ENCODE measurements at places on chromosomes 2 and 18. TPM values are rescaled to one million over a fixed set of nuclear protein-coding genes. Genes with fewer than 3 reads are reported as not detected.

DNA sequence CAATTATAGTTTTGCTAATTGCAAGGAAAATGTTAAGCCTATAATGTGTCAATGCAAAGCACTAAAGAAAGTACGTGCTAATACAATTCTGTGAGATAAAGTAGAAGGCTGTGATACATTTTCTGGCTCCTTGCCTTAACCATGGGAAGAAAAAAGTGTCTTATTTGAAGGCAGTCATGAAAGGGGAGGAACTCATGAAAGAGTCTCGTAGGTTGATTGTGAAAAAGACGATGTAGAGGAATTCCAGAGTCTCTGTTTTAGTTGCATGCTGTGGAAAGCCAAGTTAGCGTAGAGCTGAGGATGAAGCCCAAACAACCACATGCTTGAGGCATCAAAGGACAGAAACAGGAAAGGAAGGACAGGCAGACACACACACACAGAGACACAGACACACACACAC, 214.1 kb downstream of the MEIS1 start:
- DNase-seq: no peak

Gene C2orf15
- 7.8 TPM for total RNA-seq

GRCh38 chr2:241858206-241859016, at the start of gene PDCD1:
PDCD1 (minus strand) TSS chr2:241858894; CDS start chr2:241858838, 56 bp downstream.
- no peak for DNase-seq

DNA sequence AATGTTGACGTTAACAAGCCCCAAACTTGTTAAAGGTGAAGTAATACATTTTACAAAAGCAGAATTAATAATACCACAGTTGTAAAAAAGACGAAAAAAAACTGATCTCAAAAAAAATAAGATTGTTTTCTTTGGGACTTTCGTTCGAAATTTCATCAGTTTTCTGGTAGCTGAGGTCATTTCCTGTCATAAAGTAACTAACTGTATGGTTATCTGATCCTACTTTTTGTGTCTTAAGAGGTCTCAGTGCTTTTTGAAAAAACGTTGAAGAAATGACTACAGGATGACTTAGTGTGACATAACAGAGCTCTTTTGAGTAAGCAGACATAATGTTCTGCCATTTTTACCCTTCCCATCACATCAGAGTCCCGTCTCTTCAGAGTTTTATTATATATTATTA, 79.3 kb downstream of the BIRC6 start:
- DNase-seq: no peak

DNA sequence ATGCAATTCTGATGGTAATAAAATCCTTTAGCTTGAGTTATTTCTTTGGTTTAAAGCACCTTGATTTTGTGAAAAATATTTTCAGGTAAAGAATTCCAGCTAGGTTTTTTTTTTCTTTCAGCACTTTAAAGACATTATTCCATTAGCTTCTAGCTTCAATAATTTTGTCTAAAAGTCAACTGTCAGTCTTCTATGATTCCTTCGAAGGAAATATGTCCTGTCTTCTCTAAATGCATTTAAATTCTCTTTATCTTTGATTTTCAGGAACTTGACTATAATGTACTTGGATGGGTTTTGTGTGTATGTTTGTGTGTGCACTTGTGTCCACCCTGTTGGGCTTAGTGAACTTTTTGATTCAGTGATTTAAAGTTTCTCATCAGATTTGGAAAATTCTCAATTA, 4.7 kb downstream of the LONRF2 start:
- DNase-seq: no peak

DNA sequence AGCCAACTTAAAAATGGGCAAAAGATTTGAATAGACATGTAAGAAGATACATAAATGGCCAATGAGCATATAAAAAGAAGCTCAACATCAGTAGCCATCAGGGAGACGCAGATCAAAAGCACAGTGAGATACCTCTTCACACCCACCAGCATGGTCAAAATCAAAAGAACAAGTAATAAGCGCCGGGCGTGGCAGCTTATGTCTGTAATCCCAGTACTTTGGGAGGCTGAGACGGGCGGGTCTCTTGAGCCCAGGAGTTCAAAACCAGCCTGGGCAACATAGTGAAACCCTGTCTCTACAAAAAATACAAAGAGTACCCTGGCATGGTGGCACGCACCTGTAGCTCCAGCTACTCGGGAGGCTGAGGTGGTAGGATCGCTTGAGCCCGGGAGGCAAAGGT, 4.6 kb upstream of the CIB4 start:
- DNase-seq: no peak

GRCh38 chr2:224520064-224520463, 65.1 kb downstream of the CUL3 start:
- no peak for DNase-seq

- no peak for DNase-seq
These were observed 7.0 kb downstream of the ASAP2 start for GRCh38 chr2:9213477-9214051.

GRCh38 chr2:217103752-217104545, 244.1 kb upstream of the TNP1 start:
- DNase-seq: no peak

- DNase-seq: no peak
These were observed 481.4 kb upstream of the CDH7 start for GRCh38 chr18:65269375-65269774.

GRCh38 chr2:3505771-3506170, 13.6 kb downstream of the ADI1 start:
- no peak for DNase-seq

GRCh38 chr18:21361307-21361880, 119.4 kb downstream of the GREB1L start:
- DNase-seq: no peak

DNA sequence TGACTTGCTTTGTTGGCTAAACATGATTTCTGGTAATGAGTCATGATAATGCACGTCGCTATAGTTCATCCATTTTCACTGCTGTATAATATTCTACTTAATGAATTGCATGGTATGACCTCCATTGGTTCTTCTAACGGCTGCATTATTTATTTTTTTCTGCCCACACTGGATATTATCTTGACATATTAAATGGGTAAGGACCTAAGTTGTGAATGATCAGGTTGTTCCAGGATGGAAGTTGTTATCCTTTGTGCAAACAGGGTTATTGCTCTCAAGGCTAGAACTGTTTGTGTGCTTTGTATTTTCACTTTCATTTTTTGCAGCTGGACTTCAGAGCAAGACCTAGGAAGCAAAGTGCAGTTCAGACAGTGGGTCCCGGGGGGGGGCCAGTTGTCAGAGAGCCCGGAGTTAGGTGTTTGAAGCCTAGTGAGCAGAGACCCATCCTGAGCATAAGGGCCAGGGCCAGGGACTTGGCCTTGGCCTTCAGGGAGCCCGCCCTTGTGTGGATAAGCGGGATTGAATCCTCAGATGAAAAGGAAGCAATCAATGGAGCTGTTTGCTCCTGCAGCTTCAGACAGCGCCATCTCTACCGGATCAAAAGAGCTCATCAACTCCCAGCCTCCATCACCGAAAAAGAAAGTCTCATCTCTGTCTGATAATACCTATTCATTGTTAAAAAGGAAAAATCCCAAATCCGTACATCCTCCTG, 48.2 kb downstream of the AGAP1 start:
- DNase-seq: no peak

Gene UGT1A5
- total RNA-seq: not detected

DNA sequence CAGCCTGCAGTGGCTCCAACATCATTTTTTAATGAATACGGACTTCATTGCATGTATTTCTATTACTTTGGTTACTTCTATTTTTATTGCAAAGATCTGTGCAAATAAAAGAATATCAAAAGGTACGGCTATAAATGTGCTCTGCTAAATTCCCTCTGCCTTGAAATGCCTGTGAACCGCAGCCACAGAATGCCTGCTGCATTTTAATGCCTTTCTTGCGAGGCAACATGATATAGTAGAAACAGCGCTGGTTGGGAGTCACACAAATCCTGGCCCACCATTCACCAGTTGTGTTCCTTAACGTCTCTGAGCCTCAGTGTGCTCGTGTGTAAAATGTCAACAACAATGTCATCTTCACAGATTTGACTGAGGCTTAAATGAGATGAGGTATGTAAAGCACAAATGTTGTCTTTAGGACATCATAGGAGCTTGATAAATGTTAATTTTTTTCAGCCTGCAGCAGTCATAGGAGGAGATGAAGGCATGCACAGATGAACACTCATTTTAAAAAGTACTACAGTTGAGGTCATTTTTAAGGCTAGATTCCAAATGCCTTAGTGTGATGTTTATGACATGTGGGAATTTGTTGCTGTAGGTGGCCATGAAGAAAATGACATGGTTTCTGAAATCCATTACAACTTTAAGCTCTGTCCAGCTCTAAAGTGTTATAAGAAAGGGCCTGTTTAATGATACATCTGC, 187.6 kb upstream of the NRP2 start:
- DNase-seq: no peak

Gene POTEC
- total RNA-seq: not detected

GRCh38 chr2:31227110-31227509, 6.8 kb upstream of the EHD3 start:
- no peak for DNase-seq

Gene MLPH
- total RNA-seq: 7.7 TPM

DNA sequence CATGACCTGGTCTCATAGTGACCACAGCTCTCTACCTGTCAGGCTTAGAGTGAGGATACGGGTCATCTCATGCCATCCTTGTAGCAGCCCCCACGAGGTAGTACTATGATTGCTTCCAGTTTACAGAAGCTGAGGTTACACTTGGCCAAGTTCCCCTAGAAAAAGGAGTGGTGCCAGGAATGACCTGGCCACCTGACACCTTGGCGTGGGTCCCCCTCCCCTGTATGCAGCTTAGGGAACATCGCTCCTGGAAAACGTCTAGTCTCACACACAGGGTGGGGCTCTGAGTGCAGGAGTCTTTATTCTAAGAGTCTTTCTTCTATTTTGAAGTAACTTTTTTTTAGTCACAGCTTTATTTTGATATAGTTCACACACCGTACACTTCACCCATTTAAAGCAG, 14.8 kb downstream of the NPPC start:
- no peak for DNase-seq

Gene NT5DC4
- not detected for total RNA-seq

Gene TRIM43
- not detected for total RNA-seq

DNA sequence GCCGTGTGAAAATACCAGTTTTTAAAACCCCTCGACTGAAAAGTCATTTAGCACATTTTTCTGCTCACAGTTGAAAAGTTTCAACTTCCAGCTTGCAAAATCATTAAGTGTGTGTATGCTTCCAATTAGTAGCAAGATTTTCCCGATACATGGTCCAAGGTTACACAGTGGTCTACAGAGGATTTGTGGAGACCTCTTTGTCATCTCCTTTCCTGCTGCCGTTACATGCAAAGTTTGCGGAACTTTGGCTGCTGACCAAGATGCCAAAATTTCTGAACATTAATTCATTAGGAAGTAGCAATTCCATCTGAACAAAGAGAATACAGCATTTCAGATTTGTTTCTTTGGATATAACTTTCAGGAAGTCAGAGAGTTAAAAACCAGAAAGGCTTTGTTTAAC, 474.6 kb downstream of the PLCL1 start:
- DNase-seq: no peak

GRCh38 chr2:62302631-62303435, 106.9 kb downstream of the B3GNT2 start:
- DNase-seq: no peak

Gene BCL11A
- total RNA-seq: 139 TPM

Data from mesothelial cell of epicardium (in vitro differentiated cells).